ENCODE measurements at places on chromosomes 5 and 9.

DNA sequence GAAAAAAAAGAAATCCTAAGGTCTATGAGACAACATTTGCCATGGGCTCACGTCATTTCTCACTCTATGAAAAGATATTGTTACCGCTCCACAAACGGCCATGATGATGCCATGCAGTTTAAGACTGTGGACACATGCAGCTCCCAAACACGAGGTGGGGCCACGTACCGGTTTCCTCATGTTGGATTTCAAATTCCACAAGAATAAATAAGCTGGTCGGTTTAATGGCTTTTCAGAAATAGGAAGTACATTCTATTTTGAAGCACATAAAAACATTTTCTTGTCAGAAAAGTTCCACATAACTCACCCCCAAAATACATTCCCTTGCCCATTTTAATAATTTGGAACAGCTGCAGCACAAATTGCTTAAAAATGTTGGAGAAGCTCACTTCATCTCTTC, 130.6 kb downstream of the MYO10 start:
- no peak for DNase-seq

DNA sequence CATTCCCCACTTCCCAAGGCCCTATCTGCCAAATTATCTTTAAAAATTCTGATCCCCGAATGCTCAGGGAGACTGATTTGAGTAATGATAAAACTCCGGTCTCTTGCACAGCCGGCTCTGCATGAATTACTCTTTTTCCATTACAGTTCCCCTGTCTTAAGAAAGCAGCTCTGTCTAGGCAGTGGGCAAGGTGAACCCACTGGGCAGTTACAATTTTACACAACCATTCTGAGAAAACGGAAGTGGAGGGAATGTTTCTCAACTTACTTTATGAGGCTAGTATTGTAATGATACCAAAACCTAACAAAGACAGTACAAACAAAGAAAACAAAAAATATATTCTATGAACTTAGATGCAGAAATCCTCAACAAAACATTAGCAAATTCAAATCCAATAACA, 100.0 kb downstream of the MCTP1 start:
- DNase-seq, result no peak

GRCh38 chr5:150448952-150449516, 505 bp downstream of the RPS14 start:
- DNase-seq, result no peak

DNA sequence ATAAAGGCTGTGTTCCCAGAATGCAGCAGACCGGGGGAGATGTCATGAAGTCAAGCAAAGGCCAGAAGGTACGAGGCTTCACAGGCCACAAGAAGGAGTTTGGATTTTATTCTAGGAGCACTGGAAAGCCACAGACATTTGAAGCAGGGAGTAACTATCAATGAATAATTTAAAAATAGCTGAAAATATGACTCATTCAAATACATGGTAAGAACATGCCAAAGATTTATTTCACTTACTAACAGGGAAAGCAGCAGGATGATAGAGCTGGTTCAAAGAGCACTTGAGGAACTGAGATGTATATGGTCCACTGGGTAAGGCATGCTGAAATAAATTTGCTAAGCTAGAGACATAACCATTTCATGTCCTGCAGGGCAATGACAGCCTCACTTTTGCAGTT, 53.2 kb downstream of the MSX2 start:
- no peak for DNase-seq

- no peak for DNase-seq
Measured at GRCh38 chr5:148873690-148874485, 47.5 kb downstream of the ADRB2 start.

GRCh38 chr9:113522858-113523257, 59.3 kb downstream of the RGS3 start:
- DNase-seq, result no peak

- DNase-seq, result no peak
Measured at GRCh38 chr5:67425514-67425913, 228.9 kb upstream of the CD180 start.

DNA sequence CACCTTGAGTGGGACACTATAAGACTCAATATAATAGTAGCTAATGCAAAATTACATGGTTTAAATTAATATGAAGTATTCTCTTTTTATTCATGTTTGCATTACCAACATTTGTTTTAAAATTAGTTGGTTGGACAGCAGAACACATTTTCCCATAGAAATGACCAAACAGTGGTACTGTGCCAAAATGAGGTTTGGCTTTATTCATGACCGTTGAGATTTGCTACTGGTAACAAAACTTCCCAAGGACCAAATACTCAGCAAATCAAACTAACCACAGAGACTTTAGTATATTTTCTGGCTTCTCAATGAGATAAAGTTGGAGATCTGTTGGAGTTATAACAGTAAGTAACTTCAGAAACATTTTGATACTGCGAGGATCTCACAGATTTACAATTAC, 637.8 kb upstream of the MEF2C start:
- DNase-seq, result no peak

- DNase-seq, result no peak
Measured at GRCh38 chr9:90074316-90074962, 469.6 kb downstream of the GADD45G start.

DNA sequence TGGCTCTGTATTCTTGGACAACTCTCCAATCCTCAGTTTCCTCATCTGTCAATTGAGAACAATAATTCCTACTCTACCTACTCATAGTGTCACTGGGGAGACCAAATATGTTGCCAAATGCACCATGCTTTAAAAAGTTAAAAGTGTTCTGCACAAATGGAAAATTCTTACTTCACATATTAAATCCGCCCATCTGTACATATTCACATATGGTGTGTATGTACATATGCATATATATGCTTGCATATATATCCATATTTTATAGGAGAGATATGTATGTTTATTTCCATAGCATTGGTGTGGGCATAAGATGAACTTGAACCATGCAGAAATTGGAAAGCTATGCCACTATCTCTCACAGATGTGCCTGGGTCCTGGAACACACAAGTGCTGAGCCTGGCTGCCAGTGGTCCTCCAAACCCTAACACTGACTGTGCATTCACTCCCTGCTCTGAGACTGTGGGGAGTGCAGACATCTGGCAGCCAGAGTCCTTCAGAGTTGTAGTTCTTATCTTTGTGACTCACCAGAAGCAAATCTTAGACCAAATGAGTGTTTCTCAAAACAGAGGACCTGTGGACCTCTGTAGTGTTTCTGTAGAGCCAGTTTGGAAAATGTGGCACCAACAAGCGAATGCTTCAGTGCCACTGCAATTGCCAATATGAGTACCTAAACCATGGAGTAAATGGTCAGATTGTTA, 168.7 kb downstream of the GRIA1 start:
- DNase-seq, result no peak

DNA sequence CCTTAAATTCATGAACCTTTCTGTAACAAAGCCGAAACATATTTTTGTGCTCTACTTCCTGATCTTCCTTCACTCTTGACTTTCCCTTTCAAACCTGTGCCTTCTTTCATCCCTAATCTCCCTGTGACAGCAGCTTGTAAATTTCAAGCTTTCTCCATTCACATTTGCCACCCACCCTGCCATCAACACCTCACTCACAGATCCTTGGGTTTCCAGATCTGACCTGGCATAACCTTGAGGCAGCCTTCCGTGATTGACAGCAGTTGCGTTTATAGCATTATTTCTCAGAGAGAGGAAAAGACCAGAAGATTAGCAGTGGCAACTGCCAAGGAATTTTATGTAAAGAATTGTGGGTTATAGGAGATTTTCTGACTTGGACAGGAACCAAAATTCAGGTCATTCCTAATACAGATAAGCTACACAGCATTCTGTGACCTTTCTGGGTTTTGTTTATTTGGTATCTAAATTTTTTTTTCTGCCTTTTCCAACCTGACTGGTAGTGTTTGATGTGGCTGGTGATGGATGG, 260.0 kb downstream of the NR2F1-AS1 start:
- DNase-seq, result no peak

DNA sequence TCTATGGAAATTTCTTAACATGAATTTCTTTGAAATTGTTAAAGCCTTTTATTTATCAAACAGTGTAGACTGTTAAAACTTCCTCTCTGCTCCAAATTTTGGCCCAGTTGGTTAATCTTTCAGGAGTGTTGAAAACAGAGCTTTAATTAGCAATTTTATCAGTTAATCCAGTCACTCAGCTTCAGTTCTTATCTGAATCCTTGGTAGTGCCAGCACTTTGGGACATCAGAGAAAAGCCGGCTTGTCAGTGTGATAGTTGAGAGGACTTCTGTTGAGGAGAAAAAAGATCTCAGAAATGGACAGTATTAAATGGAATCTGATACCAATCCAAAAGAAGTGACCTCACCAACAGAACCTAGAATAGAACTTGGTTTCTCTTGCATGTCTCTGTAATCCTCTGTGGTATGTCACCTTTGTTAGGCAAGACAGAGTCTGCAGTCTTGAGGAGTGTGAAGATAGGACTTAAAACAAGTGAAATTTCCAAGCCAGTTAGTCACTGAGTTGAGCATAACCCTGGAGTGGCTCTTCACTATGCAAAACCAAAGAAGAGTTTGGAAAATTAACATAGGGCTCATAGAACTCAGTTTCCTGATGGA, 251.8 kb downstream of the NNT start:
- no peak for DNase-seq

GRCh38 chr5:167049043-167049663, 1242.3 kb upstream of the WWC1 start:
- DNase-seq, result no peak

DNA sequence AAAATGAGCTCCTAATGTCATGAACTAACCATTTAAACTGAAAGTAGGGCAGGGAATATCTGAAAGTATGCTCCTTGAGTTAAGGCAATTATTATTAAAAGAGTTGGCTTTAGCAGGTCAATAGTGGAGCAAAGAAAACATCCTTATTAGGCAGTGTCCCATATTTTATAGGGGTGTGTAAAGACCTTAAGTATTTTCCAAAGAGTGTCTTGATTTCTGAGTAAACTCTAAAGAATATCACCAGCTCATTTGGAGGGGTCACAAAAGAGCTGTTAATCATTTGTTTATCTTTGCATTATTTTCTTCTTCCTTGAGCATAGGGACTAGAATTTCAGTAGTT, 109.3 kb downstream of the MUSK start:
- DNase-seq, result no peak

GRCh38 chr9:16960084-16960483, 89.6 kb upstream of the BNC2 start:
- no peak for DNase-seq

DNA sequence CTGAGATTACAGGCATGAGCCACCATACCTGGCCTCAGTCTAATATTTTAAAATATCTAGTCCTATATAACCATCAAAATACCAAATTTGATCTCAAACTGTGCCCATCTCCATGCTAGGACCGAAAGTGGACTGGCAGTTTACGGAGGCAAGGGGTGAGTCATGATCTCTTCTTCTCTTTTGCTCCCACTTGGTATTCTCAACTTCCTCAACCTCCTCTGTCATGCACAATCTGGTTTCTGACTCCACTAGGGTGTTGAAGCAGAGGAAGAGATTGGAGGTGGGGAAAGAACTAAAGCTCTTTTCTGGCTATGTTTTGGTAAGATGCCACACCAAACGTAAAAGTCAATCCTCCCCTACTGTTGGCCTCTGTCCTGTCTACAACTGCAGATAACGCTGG, 55.9 kb upstream of the CEMIP2 start:
- no peak for DNase-seq

DNA sequence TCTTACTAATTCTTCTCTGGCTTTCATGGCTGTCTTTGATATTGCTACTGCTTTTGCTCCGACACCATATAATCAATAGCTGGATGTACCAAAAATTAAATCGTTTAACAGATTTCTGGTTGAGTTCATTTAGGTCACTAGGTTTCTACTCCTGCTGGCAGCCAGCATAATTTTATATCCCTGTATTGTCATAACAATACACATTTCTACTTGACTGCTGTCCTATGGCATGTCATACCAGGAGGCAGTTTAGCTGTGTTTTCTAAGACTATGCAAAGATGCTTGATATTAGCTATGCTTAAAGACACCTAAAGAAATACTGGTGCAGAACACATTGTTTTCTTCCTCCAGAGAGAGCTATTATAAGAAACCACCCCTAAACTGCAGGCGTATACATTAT, 337.2 kb upstream of the CDH6 start:
- DNase-seq, result no peak

DNA sequence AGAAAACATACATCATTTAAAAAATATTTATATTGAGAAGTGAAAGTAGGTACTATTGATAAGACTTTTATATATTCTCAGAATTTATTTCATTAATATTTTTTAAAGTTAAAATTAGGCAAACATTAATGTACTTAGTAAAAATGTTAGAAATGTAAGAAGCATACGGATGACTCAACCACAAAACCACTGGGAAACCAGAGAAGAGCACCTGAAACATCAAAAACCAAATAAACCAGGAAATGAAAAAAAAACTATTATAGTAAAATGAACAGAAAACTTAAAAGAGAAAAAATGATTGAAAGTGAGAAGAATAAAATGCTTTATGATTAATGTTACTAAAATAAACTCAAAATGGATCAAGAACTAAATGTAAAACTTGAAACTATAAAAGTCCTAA, 233.2 kb upstream of the DAB2 start:
- no peak for DNase-seq

- DNase-seq, result no peak
Measured at GRCh38 chr5:13595978-13596377, 348.5 kb downstream of the DNAH5 start.

DNA sequence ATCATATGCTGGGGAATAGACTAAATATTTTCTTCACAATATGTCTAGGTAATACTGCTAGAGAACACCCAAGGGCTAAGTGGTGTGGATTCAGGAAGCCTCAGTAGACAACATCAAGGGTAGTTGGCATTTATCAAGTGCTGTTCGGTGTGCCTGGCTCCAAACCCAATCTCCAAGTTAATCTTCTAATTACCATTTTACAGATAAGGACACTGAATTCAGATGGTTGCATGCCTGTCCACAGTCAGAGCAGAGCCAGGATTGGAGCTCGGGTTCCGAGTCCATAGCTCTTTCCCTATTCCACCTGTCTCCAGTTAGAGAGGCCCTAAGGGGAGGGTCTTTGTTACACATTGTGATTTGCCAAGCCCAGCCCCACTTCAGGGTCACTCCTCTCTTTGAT, 58.2 kb downstream of the FGF18 start:
- no peak for DNase-seq

GRCh38 chr9:71010258-71010657, 111.2 kb downstream of the TRPM3 start:
- no peak for DNase-seq

DNA sequence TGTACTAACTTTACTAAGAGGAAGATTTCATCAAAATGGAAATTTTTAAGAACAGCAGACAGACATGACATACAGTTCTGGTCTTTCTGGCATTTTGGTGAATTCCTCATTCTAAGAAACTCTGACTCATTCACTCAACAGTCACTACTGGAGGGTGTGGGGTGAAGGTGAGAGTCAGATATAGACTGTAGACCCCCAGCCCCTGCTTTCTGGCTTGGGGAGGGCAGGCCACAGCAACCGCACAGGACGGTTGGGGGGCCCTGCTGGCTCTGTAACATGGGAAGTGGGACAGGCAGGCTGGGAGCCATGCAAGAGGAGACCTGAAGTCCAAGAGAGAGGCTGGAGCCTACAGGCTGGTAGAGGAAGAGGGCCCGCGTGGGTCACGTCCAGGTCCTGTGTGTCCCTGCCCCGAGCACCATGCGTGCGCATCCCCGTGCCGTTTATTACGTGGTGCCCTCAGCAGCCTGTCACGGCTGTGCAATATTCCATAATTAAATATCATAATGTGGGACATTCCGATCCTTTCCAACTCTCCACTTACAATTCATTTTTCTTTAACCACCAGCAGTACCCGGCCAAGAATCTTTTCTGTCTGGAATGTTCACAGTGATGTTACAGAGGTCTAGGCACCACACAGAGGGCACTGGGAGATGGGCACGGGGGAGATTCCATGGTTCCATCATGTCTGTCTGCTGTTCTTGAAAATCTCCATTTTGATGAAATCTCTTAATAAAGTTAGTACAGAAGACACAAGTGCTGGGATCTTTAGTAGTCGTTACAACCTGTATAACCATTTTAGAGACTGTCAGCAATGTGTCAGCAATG, 75.5 kb downstream of the SEMA4D start:
- DNase-seq, result peak; percentile 73
